ENCODE measurements at places on chromosomes 6 and 20. TPM values are rescaled to one million over a fixed set of nuclear protein-coding genes. Genes with fewer than 3 reads are reported as not detected.

GRCh38 chr6:117018771-117019170 is 141.7 kb downstream of the RFX6 start:
- DNase-seq = no peak

Gene DEFB132
- not detected for total RNA-seq

Gene HLA-DPB1
- 33.5 TPM for total RNA-seq

GRCh38 chr6:74927299-74927698 is 278.6 kb downstream of the COL12A1 start:
- DNase-seq = no peak

Gene TOP1
- total RNA-seq = 26.7 TPM

DNA sequence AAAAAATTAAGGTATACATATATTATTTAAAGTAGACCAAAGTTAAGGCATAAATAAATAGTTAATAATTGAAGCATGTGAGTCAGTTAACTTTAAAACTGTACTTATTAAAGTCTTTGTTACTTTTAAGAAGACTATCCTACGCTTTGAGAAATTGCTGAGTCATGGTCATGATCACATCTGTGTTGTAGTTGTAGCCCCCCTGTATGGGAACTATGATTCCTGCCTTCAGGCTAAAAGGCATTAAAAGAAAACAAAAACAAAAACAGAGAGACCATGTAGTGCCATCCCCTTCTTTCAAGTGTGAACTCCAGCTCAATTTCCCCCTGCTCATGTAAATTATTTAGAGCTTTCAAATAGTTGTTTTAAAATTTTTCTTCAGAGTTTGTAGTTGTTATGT is 123.4 kb downstream of the FLRT3 start:
- DNase-seq = no peak

Gene TSBP1
- total RNA-seq = not detected

Gene MLIP
- total RNA-seq = not detected

Gene TBX18
- 5.9 TPM for total RNA-seq

Gene HMGCLL1
- not detected for total RNA-seq

GRCh38 chr6:84669945-84670344 is 94.5 kb downstream of the TBX18 start:
- no peak for DNase-seq

GRCh38 chr20:32544260-32544722 is 40.8 kb downstream of the NOL4L start:
- no peak for DNase-seq

DNA sequence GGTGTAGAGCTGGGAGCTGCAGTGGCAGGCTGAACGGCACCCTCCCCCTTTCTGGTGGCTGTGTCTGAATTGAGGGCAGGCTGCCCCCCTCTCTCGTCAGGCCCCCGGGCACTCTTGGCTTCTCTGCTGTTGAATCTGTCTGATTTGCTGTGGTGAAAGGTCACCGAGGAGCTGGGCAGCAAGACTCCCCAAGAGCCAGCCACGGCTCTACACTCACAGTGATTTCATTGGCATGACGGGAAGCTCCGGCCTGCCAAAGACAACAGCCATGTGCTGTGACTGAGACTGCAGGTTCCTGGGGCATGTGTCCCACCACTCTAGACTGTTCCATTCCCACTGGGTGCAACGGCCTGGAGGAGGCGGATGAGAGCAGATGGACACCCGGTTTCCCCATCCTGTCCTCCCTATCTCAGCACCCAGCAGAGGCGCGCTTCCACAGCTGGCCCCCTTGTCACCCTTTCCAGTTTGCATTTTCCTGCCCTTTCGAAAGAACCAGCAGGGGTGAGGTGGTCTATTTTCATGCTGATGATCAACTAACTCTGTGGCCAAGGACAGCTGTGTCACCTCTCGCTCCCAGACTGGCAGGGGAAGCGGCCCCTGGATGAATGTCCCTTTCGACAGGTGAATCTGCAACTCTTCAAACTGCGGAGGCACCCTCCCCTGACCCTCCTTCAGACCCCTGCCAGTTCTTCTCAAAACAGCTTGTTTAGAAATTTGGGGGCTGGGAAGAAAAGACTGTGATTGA is 2.2 kb downstream of the APCDD1L start:
- DNase-seq = no peak

DNA sequence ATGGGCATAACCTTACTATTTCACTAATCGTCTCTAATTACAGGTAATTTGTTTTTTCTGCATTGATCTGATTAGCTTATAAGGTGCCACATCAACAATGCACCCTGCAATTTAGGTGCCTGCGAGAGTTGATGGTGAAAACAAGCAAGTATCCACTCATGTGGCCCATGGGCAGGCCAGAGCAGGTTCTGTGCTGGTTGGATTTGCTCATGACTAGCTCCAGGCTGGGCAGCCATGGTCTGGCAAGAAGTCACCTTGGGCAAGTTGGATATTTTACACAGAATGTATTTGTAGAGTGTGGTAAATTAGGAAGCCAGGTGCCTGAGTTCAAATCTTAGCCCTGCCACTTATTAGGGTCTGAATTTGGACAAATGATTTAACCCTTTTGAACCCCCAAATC is 25.3 kb downstream of the RAB44 start:
- no peak for DNase-seq

DNA sequence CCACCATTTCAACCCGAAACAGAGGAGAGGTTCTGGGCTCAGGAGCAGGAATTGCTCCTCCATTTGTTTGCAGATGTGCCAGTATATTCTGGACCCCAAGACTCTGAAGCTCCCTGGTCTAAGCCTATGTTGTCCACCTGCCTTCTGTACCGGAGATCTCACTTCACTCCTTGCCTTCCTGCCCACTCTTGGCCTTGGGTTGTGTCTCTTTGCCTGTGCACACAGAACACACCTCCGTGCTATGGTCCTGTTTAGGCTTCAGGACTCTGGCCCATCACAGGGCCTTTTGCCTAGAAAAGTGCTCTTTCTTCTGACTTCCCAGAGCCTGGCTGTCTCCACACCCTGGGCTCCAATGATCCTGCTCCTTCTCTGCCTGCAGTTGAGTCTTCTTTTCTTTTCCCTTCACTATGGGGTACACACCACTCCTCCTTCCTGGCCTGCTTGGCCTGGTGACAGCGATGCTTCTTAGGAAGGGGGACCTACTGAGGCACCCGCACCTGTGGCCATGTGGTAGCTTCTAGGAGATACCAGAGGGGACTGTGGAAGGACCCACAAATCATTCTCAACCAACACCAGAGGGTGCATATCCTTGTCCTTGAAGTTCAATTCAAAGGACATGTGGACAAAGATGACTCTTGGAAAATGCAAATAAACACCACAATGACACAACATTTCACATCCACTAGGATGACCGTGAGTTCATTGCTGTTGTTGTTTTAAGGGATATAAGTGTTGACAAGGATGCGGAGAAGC is 75.1 kb downstream of the FOXA2 start:
- DNase-seq = no peak

GRCh38 chr20:50545126-50545525 is 34.9 kb downstream of the PTPN1 start:
- DNase-seq = no peak

Gene CALHM6
- not detected for total RNA-seq

Gene DLK2
- 3.8 TPM for total RNA-seq

Gene TUBB2B
- not detected for total RNA-seq

DNA sequence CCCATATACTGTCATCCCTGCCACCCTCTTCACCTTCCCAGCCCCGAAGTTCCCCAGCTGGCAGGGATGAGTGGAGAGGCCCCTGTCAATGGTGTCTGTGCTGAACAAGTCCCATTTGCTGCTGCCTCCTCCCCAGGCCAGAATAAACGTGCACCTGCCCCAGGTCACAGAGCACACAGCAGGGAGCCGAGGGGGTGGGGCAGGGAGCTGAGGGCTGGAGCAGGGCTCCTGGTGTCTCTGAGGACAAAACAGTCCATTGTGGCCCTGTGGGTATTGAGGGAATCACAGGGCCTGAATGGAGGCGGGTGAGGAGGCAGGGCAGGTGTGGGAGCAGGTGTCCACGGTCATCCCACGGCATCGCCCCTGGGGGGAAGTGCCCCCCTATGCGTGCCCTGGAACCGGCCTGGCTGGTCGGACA is 55.8 kb downstream of the SNAI1 start:
- no peak for DNase-seq
